Renal pelvis (tissue), 12 donors: ENCODE measurements at places on chromosomes 11 and 22.

DNA sequence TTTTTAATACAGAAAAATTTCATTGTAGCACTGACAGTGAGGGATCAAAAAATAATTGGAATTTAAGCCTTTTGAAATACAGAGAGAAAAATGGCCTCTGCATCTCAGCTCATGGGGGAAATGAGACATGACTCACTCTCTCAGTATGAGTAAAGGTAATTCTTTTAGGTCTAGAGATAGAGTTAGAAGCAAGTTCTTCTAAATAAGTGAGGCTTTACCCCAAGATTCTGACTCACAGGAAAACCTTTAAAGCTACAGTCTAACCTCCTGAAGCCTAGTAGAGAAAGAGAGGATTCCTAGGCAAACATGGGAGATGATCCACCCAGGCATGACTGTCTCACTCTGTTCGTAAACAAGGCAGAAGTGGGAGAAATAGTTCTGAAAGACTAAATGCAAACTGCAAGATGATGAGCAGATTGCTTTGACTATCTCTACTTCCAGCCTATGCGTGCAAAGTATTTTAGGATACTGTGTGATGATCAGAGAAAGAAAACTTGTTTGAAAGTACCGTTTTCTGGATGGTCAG is 1003.3 kb upstream of the CCDC90B start:
- DNase-seq, result no peak

DNA sequence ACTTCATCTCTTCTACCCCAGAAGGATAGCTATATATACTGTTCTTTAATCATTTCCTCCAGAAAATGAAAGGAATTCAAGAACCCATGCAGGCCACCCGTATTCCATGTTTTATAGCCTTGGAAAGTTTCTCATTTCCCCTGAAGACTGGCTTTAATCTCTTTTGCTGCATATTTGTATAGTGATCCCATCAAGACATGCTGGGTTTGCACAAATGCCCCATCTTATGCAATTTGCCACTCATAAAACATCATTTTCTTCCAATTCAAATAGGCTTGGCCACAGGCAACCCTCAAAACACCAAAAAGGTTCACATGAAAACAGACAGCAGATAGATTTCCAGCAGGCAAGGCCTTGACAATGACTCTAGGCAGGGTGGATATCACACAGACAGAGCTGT is 28.3 kb upstream of the APOA1 start:
- no peak for DNase-seq

DNA sequence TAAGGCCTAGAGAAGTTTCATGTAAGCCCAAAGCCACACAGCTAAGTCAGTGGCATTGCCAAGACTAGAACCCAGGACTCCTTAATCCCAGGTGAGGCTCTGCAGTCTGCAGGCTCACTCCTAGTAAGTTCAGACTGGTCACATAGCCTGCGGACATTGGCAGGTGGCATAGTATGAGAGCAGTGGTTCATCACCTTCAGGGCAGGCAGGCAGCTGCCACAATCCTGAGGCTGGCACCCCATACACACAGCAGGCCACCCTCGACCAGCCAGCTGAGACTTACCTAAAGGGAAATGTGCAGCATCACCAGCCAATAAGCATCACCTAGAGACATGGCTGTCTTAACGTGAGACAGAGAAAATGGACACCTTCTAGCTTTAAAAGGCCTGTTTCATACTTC is 231.6 kb upstream of the UBASH3B start:
- no peak for DNase-seq

GRCh38 chr11:12556788-12557384 is 117.3 kb upstream of the TEAD1 start:
- peak; percentile 86 for DNase-seq

- no peak for DNase-seq
Observed at GRCh38 chr11:65211293-65212105, 29.8 kb downstream of the CAPN1 start.

DNA sequence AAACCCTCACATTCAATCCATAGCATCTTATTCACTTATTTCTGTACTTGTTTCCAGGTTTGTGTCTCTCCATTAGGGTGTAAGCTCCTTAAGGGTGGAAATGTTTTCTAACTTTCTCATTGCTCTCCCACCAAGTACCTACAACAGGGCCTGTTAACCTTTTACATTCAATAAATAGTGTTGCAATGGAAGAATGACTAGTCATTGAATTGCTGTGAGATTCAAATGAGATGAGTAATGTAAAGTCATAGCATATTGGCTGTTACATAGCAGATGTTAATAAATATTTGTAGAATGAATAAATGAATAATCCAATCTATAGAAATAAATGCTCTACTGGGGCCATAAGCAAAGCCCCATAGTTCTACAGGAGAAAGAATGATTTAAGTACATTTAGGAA is 75.4 kb upstream of the DDI1 start:
- no peak for DNase-seq

DNA sequence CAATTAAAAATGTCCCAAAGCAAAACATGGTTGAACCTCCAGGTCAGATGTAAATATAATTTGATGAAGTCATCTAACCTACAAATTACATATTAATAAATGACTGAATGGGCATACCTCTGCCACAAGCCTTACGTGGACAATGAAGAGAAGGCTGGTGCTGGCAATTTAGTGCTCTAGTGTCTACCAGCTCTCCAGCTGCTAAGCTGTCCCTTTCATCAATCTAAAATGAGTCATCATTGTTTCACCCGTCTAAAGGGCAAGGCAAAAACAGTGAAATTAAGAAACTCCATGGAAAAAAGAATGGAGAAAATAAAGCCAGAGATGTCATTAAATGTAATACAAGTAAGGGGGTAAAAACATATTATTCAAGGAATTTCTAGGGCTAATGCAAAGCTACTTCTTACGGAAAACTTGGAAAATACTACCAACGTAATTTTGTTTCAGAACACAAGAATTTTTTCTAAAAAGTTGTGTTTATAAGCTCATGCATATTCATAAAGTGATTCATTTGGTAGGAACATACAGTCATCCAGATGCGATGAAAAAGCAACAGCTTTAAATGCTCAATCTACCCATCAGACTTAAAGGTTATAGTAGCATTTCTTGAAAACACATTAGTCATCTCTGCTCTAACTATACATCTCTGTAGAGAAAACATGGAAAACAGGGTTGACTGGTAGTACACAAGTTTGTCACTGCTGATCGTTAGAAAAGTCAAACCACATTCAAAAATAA is 71.5 kb downstream of the SIK3 start:
- no peak for DNase-seq

DNA sequence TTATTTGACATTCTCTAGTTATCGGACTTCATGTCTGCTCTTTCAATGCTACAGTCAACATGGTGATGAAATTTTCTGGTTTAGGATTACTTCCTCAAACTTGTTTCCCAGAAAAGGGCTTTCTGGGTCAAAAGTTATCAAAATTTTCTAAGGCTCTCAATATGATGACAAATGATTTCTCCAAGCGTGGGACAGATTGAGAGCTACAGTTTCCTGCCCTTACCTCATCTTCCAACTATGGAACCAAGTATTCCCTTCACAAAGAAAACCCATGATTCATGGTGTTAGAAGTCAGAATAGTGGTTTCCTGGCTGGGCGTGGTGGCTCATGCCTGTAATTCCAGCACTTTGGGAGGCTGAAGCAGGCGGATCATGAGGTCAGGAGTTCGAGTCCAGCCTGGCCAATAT is 17.8 kb downstream of the MYO18B start:
- no peak for DNase-seq

DNA sequence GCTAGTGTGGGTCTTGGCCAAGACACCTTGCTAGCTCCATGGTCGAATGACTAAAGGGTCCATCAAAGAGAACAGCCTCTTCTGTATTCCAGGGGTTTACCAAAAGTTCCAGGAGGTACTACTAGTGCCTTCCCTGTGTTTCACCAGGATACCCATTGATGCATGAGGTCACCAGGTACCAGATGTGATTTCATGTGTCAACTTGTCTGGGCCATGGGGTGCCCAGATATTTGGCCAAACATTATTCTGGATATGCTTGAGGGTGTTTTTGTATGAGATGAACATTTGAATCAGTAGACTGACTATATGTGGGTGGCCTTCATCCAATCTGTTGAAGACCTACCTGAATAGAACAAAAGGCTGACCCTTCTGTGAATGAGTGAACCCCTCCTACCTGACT is 92.8 kb downstream of the GALNT18 start:
- DNase-seq, result no peak

- no peak for DNase-seq
Observed at GRCh38 chr11:9203691-9204311, 61.3 kb downstream of the DENND5A start.

- DNase-seq, result no peak
Observed at GRCh38 chr22:41285441-41285819, 557 bp downstream of the RANGAP1 start.

GRCh38 chr11:14248580-14248981 is 110.4 kb downstream of the RRAS2 start:
- no peak for DNase-seq

- peak; percentile 92 for DNase-seq
Observed at GRCh38 chr22:31211862-31212730, at the start of gene LIMK2. TSS of gene LIMK2 (plus strand) at chr22:31212298. CDS start at chr22:31212409, 111 bp downstream.

- no peak for DNase-seq
Observed at GRCh38 chr11:112176077-112176476, 765 bp downstream of the BCO2 start.
